ENCODE measurements at places on chromosomes 12 and 14.

- no peak for DNase-seq
Observed at GRCh38 chr12:120997448-120997847, 18.8 kb downstream of the C12orf43 start.

DNA sequence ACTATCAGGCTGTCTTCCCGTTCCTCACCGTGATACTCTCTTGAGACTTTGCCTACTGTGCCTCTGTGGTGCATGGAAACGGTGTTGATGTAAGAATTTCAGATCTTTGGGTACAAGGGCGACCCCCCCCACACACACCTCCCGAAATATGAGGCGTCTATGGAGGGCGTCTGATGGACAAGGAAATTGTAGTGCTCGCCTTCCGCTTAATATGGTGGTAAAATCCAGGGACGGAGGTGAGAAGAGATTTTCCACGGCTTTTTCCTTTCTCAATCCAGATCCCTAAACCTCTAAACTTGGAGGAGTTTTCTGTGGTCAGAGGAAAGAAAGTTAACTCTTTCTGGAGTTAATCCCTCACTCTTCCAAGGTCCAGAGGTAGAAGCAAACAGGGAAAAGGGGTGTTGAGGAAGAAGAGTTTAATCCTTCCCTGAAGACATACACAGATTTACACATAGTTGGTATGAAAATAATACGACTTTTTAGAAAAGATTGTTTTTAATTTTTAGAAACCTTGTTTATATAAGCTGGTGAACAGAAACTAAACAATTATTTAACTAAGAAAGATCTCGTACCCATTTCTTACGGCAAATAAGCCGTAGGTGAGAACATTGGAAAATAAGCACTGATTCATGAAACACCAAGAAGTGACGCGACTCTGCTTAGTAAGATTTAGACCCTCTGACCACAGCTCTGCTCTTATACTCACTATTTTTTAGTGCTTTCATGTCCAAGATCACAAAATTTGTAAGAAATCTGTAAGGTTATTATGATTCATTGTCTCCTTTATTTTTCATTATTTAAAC, 23.1 kb upstream of the RNASE12 start:
- DNase-seq, result no peak

DNA sequence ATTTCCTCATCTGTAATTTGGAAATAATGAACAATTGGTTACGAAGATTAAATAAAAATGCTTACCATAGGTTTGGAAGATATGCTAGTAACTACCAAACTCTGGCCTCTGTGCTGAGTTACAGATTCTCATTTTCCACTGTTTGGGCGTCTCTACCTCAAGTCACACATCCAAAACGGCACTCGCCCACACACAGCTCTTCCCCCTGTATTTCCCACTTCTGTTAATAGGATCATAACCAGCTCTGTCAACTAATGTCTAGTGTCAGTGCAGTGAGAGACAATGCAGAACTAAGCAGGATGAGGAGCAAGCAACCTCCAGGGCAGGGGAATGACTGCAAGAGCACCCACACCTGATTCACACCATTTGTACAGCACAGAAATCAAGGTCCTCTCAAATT, 10.9 kb upstream of the SYCP3 start:
- DNase-seq, result no peak

DNA sequence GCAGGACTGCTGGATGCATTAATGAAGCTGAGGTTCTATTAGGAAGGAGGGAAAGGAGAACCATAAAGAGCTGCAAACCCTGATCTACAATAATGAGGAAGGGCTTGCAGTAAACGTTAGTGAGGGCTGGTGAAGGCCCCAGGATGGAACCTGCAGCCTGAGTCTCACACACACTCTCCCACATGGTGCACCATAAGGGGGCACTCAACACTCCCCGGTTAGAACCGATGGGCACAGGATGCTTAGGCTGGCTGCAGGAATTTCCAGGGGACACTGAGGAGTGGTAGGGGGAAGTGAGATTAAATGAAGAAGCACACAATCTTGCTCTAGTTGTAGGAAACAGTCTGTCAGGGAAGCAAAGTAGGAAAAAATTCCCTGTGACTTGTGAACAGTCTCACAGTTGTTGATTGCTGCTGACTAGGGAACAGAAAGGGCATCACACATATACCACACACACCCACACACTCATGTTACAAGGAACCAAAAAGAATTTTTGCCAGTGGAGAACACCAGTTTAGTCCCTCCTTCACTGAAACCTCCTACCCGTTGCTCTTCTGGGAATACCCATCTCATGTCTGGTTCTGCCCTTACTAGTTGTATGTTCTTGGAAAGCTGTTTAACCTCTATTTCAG, 56.2 kb upstream of the FERMT2 start:
- DNase-seq, result no peak

GRCh38 chr12:25130741-25131188, 64.2 kb downstream of the DNAI7 start:
- no peak for DNase-seq

DNA sequence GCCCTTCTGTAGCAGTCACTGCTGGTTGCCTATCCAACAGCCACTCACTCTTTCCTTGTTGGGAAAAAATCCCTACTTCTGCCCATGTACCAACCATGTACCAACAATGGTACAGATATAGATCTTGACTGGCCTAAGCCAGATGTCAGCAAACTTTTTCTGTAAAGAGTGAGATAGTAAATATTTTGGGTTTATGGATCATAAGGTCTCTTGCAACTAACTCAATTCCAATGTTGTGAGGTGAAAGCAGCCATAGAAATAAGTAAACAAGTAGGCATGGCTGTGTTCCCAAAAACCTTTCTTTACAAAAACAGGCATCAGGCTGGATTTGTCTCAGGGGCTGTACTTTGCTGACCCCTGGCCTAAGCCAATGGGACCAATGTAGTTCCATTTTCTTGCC, 73.5 kb downstream of the ARMH4 start:
- DNase-seq, result no peak

- DNase-seq, result no peak
Observed at GRCh38 chr12:111638556-111638955, 39.4 kb upstream of the ATXN2 start.

DNA sequence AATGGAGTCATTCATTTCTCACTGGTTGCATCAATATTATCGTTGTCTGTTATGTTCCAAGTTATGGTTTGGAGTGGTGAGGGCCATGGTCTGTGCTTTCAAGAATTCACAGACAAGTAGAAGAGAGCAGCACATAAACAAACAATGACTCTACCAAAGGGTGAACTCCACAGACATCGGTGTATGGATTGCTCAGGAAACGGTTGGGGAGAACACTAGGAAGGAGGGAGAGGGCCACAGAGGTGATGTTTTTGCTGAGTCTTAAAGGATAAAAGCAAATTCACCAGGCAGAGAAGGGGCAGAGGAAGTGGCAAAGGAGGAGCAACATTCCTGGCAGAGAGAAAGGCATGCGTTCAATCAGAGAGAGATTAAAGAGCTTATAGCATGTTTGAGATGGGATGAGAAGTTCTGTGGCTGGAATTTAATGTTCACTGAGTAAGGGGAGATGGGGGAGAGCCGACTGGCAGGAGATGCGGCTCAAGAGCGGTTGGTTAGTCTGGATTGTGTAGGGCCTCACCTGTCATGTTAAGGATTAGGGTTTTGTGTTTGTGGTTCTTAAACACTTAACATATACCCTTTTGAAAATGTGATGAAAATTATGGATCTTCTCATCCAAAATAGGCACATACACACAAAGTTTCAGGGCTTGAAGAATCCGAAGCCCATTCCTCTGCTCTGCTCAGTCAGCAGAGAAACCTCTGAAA, 42.3 kb upstream of the FRMD6 start:
- no peak for DNase-seq

- no peak for DNase-seq
Observed at GRCh38 chr12:114993165-114993564, 309.2 kb upstream of the TBX3 start.

- no peak for DNase-seq
Observed at GRCh38 chr14:81062816-81063215, 107.4 kb downstream of the TSHR start.

Measured in activated T-helper 2 cell treated with anti-CD3 and anti-CD28 coated beads, Interferon-gamma antibody, Interleukin-2, Interleukin-4, amounts not matched to agents 10 μg/mL and 5 μg/mL and 100 μg/mL, durations not matched to agents 14 hours and 24 hours and 36 hours (primary cell).